ENCODE measurements at places on chromosomes 11 and 22. TPM values are rescaled to one million over a fixed set of nuclear protein-coding genes. Genes with fewer than 3 reads are reported as not detected.

The GPR83 gene
- total RNA-seq, result 0.09 TPM

The FOSL1 gene
- 6.2 TPM for total RNA-seq

The GRAP2 gene
- not detected for total RNA-seq

The PVALB gene
- not detected for total RNA-seq

The PLAAT2 gene
- not detected for total RNA-seq

The OR6T1 gene
- not detected for total RNA-seq

Data from smooth muscle cell of the umbilical artery (primary cell).